Sciatic nerve (tissue), 2 donors: ENCODE measurements at places on chromosomes 5 and 9.

DNA sequence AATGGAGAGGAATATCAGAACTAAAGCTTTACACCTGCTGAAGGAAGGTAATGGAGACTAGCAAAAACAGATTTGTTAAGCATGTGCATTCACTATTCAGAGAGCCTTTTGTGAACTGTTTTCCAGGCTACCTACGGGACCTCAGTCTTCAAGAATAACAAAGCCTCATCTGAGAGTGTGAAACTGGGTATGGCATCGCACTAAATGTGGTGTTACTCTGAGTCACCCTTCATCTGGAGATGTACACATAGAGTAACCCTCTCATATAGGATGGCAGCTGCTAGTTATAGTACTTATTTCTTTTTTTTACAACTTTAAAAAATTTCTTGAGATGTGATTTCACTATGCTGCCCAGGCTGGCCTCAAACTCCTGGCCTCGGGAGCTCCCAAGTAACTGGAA, 306.8 kb downstream of the ZNF608 start:
- DNase-seq: no peak

- DNase-seq: no peak
These were observed 60.2 kb downstream of the PCSK1 start for GRCh38 chr5:96372726-96373380.

GRCh38 chr5:180084638-180085561, 13.3 kb upstream of the RNF130 start:
- no peak for DNase-seq

DNA sequence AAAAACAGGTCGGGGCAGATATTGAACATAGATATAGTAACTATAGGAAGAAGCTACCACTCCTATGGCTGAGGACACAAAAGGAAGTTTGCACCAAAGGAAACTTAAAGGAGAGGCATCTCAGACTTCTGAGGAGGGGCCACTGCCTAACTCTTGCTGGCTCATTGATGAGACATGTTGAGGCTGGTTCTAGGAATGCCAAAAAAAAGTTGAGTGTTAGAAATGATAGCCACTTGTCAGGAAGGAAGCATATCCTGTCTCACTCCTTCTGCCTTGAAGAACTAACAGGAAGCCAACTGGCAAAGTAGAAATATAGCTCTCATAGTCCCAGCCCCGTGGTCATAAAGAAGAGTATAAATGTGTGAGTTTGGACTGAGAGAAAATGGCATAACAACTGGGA, 23.3 kb upstream of the STOM start:
- no peak for DNase-seq

GRCh38 chr5:65861830-65862241, 64.5 kb upstream of the ERBIN start:
- no peak for DNase-seq

- DNase-seq: no peak
These were observed 32.1 kb downstream of the RAPGEF1 start for GRCh38 chr9:131707733-131708157.

DNA sequence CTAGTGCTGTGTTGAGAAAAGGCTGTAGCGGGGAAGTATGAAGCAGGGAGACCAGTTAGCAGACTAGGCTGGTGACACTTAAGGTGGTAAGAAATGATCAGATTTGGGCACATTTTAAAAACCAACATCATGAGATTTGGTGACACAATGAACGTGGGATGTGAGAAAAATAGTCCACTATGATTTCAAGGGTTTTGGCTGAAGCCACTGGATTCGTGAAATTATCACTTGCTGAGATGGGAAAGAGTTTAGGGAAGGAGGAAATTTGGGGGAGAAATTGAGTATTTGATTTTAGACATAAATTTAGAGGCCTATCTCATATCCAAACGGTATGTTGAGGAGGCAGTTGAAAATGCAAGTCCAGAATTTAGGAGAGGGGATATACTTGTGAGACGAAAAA, 23.1 kb downstream of the SKP2 start:
- no peak for DNase-seq

DNA sequence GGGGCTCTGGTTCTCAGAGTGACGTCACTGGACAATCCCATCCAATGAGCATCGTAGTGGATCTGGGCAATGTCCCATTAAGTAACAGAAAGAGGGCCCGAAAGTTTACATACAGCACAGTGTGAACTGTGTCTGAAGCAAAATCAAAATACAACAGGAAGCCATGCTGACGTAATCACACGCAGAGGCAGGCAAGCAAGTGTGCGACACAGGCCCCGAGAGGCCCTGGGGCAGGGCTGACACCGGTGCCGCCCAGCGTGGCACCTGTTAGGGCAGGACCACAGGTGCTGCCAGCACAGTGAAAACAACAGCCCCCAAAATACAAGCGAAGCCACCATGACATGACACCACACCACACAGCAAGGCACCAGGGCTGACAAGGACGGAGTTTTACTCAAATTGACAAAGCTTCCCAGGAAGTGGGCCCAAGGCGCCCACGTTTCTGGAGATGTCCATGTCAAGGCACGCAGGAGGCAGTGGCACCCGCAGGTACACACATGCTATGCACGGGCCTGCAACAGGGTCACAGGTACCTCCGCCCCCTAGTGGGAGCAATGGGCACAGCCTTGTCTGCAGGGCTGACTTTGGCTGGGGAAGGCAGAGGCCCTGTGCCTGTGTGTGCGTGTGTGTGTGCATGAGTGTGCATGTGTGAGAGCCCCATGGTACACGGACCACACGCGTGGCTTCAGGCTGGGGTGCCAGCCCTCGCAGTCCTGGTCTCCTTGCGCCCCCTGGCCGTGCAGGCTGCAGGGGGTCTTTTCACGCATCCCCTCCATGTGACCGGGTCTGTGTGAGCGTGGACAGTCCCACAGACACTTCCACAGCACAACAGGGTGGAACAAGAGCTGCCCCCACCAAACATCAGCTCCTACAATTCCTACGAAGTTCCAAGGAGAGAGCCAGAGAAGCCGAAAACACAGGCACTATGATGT, 19.6 kb downstream of the QSOX2 start:
- no peak for DNase-seq

DNA sequence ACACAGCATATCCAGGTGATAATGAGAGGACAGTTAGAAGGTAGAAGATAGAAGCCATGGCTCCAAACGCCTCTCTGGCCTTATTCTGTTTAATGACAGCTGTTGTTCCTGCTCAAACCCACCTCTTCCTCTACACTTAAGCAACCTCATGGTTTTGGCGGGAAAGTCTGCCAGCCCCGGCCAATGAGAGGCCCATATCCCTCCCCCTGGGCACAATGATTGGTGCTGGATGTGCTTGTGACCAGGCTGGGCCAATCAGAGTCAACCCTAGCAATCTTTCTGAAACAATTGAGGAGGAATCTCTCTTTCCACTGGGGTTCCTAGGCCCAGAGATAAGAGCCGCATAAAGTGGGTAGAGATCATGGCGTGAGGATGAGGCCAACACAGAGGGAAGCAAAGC, 4.8 kb upstream of the GFI1B start:
- DNase-seq: no peak

GRCh38 chr5:32714836-32715235, 3.7 kb downstream of the NPR3 start:
- DNase-seq: no peak

DNA sequence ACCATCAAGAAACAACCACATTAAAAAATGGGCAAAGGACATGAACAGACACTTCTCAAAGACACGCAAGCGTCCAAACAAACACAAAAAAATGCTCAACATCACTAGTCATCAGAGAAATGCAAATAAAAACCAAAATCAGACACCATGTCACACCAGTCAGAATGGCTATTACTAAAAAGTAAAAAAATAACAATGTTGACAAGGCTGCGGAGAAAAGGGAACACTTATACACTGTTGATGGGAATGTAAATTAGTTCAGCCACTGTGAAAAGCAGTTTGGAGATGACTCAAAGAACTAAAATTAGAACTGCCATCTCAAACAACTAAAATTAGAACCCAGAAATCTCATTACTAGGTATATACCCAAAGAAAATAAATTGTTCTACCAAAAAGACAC, 80.4 kb downstream of the CAAP1 start:
- no peak for DNase-seq

GRCh38 chr5:158026304-158027031, 167.5 kb upstream of the CLINT1 start:
- DNase-seq: no peak

- DNase-seq: peak; percentile 52
These were observed 26.9 kb downstream of the EXOC3 start for GRCh38 chr5:469752-470483.

DNA sequence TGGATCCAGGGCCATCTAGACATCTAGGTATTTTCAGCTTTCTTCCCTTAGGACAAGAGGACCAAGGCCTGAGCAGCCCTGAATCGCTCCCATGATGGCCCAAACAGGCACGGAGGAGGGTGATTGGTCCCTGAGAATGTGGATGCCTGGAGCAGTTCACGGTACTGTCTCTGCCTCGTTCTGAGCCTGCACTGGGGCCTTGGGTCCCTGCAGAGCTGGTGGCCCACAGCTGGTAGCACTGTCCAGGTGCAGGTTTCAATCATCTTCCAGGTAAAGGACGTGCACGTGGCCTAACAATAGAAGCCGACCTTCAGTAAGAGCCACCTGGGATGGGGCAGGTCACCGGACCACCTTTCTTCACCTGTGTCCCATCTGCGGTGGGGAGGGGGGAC, 19.4 kb upstream of the FCN1 start:
- no peak for DNase-seq

DNA sequence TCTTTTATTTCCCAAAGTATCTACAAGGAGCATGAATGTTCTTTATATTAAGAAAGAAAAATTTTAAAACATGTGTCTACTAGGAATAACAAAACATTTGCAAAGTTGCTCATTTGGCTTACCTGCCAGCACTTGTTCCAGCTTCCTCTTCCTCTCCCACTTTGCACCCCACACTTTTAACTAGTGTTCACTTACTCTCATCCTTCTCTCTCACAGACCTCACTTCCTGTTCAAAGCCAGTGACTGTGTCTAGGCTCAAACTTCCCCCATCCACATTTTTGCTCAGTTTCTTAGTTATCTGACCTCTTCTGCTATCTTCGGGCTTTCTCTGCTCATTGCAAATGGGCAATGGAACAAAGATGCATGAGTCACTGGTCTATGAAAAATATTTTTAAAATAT, 512.2 kb upstream of the ZNF462 start:
- DNase-seq: no peak

DNA sequence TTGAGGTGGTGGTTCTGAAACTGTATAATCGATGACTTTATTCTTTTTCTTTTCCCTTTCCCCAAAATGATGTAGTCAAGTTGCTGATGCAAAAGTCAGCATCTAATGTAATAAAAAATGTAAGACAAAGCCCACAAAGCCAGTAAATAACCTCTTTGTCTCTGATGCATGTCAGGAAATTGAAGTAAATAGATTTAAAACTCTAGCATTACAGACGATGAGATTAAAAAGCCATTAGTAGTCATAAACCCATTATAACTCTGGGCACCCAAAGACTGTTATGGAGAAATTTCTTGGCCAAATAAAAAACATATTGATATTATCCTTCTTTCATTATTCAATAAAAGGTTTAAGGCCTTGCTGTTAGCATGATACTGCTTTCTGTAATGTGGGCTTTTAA, 548.7 kb downstream of the TUSC1 start:
- no peak for DNase-seq

GRCh38 chr5:152097128-152097527, 172.5 kb upstream of the GLRA1 start:
- DNase-seq: no peak

DNA sequence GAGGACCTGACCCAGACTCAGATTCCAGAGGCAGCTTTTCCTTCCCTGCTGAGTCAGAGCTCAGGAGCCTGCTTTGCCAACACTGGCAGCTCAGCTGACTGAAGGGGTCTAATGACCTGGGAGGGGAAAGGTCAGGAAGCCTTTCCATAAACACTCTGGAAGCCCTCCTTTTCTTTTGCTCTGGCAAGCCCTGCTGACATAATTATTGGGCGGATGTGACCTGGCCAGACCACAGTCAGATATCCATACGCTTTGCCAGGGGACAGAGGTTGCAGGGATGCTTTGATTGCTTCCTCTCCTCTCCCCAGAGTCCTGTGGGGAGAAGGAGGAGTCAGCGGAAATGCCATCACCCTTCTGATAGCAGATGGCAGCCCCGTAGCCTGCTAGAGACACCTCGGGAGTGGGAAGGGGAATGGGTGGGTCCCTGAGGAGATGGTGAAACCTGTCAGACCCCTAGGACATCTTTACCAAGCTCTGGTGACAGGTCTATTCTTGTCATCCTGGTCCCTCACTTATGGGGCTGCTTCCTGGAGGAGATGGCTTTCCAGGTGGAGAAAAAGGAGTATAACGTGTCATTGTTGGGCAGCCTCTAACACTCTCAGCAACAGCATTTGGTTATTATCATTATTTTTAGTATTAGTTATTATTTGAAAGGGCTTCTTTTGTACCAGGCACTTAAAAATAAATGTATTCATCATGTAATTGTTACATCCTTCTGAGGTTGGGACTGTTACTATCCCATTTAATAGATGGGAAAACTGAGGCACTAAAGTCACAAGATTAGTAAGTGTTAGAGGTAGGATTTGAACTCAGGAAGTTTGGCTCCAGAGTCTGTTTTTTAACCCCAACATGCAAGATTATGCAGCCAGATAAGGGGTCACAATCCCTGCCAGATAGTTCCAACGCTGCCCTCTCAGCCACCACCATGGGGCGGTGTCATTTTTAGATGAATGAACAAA, 11.6 kb downstream of the COL27A1 start:
- no peak for DNase-seq

DNA sequence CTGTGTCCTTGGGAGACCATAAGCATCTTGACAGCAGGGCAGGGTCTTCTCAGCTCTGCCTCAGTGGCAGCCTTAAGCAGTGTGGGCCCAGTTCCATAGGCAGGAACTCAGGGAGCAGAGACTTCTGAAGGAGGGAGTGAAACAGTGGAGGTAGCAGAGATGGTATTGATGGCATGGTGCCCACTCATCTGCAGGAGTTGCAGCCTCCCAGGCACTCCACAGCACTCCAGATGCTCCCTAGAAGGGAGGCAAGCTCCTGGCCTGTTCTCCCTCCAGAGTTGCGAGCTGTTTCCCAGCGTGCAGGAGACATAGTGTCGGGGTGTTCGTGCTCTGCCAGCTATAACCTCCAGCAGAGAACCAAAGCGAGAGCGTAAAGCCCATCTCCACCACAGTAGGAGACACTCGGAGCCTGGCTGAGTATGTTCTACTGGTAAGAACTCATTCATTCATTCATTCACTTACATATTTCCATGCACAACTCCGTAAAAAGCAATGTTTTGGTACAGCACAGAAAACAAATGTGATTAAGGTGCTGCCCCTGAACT, 31.4 kb upstream of the UNC5A start:
- peak; percentile 12 for DNase-seq

- no peak for DNase-seq
These were observed 32.6 kb upstream of the PRRC2B start for GRCh38 chr9:131361202-131361833.
